Astrocyte (in vitro differentiated cells and primary cell): ENCODE measurements at places on chromosomes 3 and 15.

GRCh38 chr15:36614016-36614415 lies 34.6 kb downstream of the CDIN1 start:
- DNase-seq, result no peak

- DNase-seq, result peak; percentile 51
Observed at GRCh38 chr3:78918361-78919020, 849.3 kb downstream of the ROBO1 start.

- DNase-seq, result no peak
Observed at GRCh38 chr3:71491154-71491752, 92.3 kb downstream of the FOXP1 start.

GRCh38 chr15:101362359-101362758 lies 67.3 kb upstream of the SNRPA1 start:
- no peak for DNase-seq

- DNase-seq, result no peak
Observed at GRCh38 chr15:40926659-40927494, 2.3 kb upstream of the DLL4 start.

- DNase-seq, result no peak
Observed at GRCh38 chr3:60798456-60798855, 452.8 kb downstream of the FHIT start.

DNA sequence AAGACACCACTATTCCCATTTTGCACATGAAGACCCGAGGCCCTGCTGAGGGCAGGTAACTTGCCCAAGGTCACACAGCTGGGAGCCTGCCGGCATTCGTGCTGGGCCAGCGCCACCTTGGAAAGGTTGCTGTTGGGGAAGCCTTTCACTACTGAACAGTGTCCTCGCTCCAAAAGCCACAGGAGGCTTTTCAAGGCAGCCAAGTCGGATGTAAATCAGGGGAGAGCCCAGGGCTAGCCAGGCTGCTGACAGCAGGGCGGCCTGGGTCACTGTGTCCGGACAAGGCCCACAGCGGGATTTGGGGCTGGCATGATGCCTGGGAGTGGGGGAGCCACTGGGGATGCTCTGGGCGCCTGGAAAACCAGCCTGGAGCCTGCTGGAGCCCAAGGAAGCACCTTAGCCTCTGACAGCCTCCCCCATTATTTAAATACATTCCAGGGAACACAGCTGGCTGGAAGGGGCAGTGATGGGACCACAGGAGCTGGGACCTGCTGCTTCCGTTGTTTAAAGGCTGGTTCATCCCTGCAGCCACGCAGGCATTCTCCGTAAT lies 10.5 kb downstream of the SLC6A6 start:
- no peak for DNase-seq

- DNase-seq, result no peak
Observed at GRCh38 chr3:8542190-8543135, 40.8 kb downstream of the LMCD1 start.

DNA sequence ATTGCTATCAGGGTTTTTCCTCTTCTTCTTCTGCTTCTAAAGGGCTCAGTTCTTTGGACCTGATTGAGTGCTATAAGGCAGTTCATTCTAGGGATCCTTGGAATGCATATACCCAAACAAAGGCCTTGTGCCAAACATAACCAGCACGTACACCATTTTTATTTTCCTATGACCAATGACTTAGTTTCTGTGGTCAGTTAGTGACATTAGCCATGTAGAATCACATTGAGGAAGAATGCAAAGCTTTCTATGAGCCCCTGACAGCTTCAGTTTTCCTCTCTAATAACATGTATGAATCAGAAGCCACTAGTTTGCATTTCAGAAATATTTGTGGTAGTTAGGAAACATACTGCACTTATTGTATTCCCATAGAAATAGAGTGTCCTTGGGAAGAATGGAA lies 240.0 kb downstream of the THRB start:
- peak; percentile 94 for DNase-seq

GRCh38 chr3:123275691-123276090 lies 73.9 kb downstream of the SEC22A start:
- peak; percentile 30 for DNase-seq

- no peak for DNase-seq
Observed at GRCh38 chr3:48997714-48998637, 7.9 kb downstream of the P4HTM start.

DNA sequence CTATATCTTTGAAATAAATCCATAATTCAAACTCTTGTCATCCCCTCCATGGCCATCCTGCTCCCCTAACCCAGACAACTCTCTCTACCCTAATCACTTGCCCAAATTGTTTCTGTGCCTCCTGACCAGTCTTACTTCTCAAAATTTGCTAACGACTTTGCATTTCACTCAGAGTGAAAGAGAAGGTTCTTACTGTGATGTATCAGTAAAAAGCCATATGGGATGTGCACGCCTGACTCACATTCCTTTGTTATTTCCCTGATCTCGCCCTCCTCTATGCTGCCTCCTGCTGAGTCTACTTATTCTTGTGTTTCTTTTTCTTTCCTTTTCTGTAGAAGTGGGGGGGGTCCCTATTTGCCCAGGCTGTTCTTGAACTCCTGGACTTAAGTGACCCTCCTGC lies 487.2 kb upstream of the FRG2C start:
- DNase-seq, result no peak

- DNase-seq, result peak; percentile 75
Observed at GRCh38 chr15:69573815-69574475, 121.3 kb downstream of the RPLP1 start.

GRCh38 chr3:192825657-192826200 lies 91.9 kb downstream of the MB21D2 start:
- peak; percentile 59 for DNase-seq

GRCh38 chr3:74614107-74614967 lies at the start of gene CNTN3:
CNTN3 (minus strand) TSS chr3:74614659; CDS start chr3:74521112, 93,547 bp downstream.
- peak; percentile 7 for DNase-seq

DNA sequence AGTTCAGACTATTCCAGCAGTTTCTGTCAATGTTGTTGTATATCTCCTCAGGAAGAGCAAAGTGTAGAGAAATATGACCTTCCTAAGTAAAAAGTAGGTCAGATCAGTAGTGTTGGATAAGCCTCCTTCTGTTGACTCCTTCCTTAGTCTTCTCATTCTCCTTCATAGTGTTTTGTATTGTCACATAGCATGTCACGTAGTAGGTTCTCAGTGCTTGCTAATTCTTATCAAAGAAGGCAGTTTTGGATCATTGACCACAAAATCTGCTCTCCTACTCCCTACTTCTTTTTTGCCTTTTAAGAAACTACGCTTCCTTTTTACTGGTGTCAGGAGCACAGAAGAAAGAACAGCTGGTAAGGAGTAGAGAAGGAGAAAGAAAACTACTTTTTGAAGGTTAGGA lies 1.0 kb upstream of the MGA start:
- no peak for DNase-seq

GRCh38 chr15:68369931-68370767 lies 61.8 kb downstream of the ITGA11 start:
- DNase-seq, result no peak

DNA sequence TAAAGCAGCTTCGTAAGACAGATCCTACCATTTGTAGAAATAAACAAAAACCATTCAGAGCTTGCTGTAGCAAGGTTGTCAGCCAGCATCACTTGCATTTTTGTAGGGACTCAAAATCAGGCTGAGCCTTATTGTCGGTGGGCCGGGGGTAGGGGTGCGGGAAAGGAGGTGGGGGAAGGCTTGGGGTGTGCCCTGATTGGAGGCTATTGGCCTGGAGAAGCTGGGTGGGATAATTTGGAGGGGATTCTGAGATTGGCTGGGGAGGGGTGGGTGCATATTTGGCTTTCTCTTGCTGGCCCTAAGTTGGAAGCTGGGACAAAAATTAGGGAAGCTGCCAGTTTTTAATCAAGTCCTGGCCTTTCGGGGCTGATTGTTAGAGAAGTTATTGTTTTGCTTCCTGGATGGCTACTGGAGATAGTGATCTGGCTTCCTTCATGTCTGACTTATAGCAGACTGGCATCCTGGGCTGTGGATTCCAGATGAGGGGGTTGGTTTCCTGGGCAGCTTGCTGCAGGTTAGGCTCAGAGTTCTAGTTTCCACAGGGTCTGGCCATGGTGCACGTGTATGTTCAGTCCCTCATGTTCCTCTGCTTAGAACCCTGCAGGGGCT lies 22.8 kb downstream of the STOML1 start:
- DNase-seq, result no peak

DNA sequence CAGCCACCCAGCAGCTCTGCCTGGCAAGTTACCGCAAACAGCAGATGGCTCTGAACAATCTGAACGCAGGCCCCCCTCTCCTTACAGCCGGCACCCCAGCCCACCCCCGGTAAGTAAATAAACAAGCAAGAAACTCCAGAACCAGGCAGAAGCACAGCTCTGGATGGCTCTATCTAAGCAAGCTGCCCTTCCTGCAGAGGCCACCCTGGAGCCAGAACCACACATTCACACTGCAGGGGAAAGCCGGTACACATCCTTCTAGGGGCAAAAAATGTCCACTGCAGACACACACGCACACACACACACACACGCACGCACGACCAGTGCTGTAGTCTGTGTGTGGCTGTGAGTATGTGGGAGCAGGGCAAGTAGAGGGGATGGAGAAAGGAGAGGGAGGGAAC lies 63.9 kb downstream of the ADCY5 start:
- no peak for DNase-seq

- DNase-seq, result no peak
Observed at GRCh38 chr3:88117683-88118082, 32.1 kb upstream of the C3orf38 start.

DNA sequence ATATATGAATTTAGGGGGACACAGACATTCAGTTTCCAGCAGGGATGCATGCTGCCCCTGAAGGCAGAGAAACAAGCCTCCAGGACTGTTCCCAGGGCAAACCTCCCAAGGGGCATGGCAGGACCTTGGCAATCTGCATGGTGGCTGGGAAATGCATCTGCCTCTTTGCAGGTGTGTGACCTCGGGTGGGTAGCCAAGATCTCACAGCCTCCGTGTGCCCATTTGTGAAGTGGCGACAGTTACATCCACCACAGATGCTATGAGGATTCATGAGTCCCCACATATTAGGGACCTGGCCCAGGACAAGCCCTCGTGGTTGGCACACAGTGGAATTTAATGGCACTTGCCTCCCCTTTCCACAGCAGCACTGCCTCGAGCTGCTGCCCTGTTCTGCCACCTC lies 29.9 kb downstream of the SLC28A1 start:
- DNase-seq, result no peak

DNA sequence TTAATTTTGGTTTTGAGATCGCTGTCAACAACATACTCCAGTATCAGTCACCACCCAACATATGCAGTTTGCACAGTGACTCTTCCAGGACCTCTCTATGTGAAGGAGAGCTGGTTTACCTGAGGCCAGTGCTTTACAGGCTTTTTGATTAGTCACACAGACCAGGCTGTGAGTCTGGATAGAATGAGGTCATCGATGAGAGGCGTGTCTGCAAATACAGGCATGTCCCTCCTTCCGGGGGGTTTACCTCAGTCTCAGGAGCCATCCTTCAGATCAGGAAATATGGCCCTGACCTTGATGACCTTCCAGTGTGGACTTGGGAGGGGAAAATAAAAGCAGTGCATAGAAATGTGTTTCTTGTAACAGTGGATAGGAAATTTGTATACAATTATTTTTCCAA lies 46.9 kb downstream of the KBTBD12 start:
- DNase-seq, result peak; percentile 36

DNA sequence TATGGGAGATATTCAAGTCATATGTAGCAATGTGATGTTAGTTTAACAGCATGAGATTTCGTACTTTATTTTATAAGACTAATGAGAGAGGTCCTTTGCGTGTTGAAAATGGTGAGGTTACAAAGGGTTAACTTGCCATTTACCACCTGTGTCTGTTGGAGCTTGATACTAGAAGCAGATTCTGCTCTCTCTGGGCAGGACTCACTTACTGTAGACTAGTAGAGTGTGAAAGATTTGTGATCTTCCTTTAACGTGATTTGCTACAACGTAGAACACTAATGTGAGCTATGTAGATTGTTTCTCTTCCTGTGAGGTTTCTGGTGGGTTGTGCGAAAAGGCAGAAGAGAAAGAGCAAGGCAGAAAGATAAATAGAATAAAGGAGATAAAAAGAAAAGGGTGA lies 1.1 kb downstream of the TP63 start:
- no peak for DNase-seq

- DNase-seq, result no peak
Observed at GRCh38 chr3:193229851-193230420, 11.1 kb upstream of the PLAAT1 start.

GRCh38 chr3:54826251-54826691 lies 101.6 kb downstream of the LRTM1 start:
- peak; percentile 61 for DNase-seq

GRCh38 chr3:130515755-130516154 lies 1.2 kb upstream of the COL6A6 start:
- no peak for DNase-seq

- no peak for DNase-seq
Observed at GRCh38 chr3:150721285-150722130, 17.8 kb upstream of the ERICH6 start.

GRCh38 chr15:90463381-90463780 lies 66.3 kb upstream of the CRTC3 start:
- DNase-seq, result peak; percentile 93
